ENCODE measurements at places on chromosomes 5 and 9. TPM values are rescaled to one million over a fixed set of nuclear protein-coding genes. Genes with fewer than 3 reads are reported as not detected.

DNA sequence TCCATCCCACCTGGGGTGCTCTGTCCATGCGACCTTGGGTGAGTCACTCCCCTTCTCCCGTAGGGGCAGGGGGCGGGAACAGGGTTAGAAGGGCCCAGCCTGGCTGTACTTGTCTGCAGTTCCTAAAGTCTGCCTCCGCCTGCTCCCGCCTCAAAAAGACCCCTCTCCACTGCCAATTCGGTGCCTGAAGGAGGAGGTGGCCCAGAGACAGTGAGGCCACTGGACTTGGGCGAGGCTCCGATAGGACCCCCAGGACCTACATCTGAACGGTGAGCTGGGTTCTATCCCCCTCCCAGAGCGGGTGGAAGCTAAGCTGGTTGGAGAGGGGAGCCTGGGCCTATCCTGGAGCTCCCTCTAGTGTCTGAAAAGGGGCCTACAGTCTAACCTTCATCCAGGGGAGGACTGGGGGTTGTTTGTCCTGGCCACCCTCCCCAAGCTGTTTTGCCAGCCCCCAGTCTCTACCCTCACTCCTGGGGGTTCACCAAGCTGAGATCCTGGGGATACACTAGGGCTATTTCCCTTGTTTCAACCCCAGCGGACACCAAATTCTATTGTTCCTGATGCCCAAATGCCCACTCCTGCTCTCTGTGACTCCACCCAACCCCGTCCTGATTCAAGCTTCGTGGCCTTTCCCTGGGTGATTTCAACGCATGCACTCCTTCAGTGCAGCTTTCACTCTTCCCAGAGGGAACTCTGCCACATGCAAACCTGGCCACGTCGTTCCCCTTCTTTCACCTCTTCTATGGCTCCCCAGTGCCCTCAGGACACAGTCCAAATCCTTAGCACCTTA lies 6.1 kb upstream of the CRB2 start:
- no peaks in the 10 kb centered on the region for H3K27me3 ChIP-seq
- peak; percentile 72 for DNase-seq
- H3K4me1 ChIP-seq: no peaks in the 10 kb centered on the region
- H3K27ac ChIP-seq: no peak overlapping the region

GRCh38 chr5:31476738-31477141 lies 55.2 kb downstream of the DROSHA start:
- peak; percentile 65 for DNase-seq
- H3K36me3 ChIP-seq: peaks cover 4% of the 10 kb centered on the region
- no peak overlapping the region for H3K27ac ChIP-seq
- H3K27me3 ChIP-seq: no peaks in the 10 kb centered on the region
- no peak overlapping the region for H3K4me3 ChIP-seq

DNA sequence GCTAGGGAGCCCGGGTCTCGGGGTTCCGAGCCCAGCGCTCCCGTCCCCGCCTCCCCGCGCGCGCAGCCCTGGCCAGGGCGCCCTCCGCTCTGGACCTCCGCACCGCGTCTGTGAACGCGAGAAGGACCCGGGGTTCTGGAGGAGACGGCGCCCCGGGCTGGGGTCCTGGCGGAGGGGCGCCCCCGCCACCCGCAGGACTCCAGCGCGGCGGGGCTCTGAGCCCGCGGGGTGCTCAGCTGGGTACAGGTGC lies 431 bp downstream of the TMOD1 start:
- H3K36me3 ChIP-seq: no peaks in the 10 kb centered on the region
- peak overlapping the region; percentile 66 for H3K4me3 ChIP-seq
- H3K27ac ChIP-seq: no peak overlapping the region

DNA sequence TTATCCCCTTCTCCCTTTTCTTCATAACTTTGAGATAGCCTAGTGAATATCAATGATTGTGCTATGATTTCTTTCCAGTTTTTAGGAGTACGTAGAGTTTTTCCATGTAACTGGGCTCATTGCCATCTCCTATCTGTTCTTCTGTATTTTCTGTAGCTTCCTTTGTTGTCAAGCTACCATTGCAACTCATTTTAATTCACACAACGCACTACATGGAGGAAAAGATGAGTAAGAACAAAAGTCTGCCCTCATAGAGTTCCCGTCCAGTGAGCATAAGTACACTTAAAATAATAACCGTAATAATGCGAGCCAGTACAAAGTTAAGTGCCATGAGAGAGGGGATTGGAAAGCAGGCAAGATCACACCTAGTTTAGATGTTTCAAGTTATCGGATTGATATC lies 177.7 kb downstream of the PAM start:
- no peaks in the 10 kb centered on the region for H3K36me3 ChIP-seq
- no peaks in the 10 kb centered on the region for H3K27me3 ChIP-seq
- no peak overlapping the region for H3K27ac ChIP-seq
- peak; percentile 29 for DNase-seq

DNA sequence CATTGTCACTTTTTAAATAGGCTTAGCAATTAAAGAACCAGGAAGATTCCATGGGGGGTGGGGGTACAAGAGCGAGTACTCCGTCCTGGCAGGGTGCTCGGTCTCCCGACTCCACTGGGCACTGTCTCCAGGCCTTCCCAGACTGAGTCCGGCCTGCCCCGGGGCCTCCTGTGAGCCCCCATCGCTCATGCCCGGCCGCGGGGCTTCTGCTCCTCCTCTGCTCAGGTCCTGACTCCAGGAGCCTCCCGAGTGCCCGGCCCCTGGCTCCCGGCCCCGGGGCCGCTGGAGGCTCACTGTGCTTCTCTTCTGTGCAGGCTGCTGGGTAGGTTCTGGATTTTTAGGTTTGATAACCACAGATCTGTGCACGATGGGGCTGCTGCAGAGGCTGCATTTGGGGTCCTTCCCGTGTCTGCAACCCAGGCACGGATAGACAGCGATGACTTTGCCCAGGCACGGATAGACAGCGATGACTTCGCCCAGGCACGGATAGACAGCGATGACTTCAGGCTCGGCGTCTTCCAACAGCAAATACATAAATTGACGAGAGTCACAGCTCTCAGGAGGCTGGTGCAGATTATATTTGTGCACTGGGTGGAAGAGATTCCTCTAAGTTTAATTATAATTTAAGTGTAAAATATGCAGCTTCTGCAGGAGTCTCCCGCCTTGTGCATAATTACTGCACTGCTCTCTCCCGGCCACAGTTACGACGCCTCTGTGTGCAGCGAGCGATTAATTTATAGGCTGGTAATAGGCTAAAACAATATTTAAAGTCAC lies 74.8 kb upstream of the RXRA start:
- H3K36me3 ChIP-seq: no peaks in the 10 kb centered on the region
- H3K4me1 ChIP-seq: no peaks in the 10 kb centered on the region
- no peak for DNase-seq
- H3K27me3 ChIP-seq: no peaks in the 10 kb centered on the region
- no peak overlapping the region for H3K4me3 ChIP-seq
- no peak overlapping the region for H3K27ac ChIP-seq

- H3K27ac ChIP-seq: no peak overlapping the region
- H3K4me1 ChIP-seq: no peaks in the 10 kb centered on the region
- no peak overlapping the region for H3K4me3 ChIP-seq
- H3K27me3 ChIP-seq: no peaks in the 10 kb centered on the region
- no peaks in the 10 kb centered on the region for H3K36me3 ChIP-seq
- DNase-seq: no peak
Observed at GRCh38 chr5:73922875-73923557, 297.0 kb downstream of the ARHGEF28 start.

MARCOL gene
- not detected for polyA plus RNA-seq

SLC38A9 gene
- 8.5 TPM for polyA plus RNA-seq

ORM2 gene
- polyA plus RNA-seq: 215 TPM

MARCHF11 gene
- not detected for polyA plus RNA-seq

LVRN gene
- polyA plus RNA-seq: 0.10 TPM

AMBP gene
- 2.0 TPM for polyA plus RNA-seq
